T-helper 17 cell (primary cell): ENCODE measurements at places on chromosomes 1 and 21. TPM values are rescaled to one million over a fixed set of nuclear protein-coding genes. Genes with fewer than 3 reads are reported as not detected.

Gene KIRREL1
- total RNA-seq = not detected

Gene S100A16
- total RNA-seq = not detected

Gene SYT14
- not detected for total RNA-seq

Gene CHI3L1
- not detected for total RNA-seq

Gene ACKR1
- total RNA-seq = not detected

Gene ZBTB8A
- not detected for total RNA-seq

Gene PDC
- not detected for total RNA-seq

Gene S100A7
- total RNA-seq = not detected

Gene KRTAP13-3
- total RNA-seq = not detected

Gene ANKRD34A
- 0.70 TPM for total RNA-seq

Gene OR2T11
- not detected for total RNA-seq

Gene ZBTB21
- 110 TPM for total RNA-seq

Gene LCE6A
- not detected for total RNA-seq

Gene THEM5
- total RNA-seq = not detected

Gene EXO1
- 1.7 TPM for total RNA-seq

Gene APCS
- not detected for total RNA-seq

Gene HES4
- 10.5 TPM for total RNA-seq

Gene HFM1
- total RNA-seq = not detected

Gene TRPM2
- 26.1 TPM for total RNA-seq

Gene SLC45A3
- 0.80 TPM for total RNA-seq

Gene RIMS3
- 2.1 TPM for total RNA-seq

Gene C1orf226
- total RNA-seq = not detected

Gene IL24
- total RNA-seq = not detected

Gene FCRL6
- 0.27 TPM for total RNA-seq

Gene CZIB
- 28.7 TPM for total RNA-seq

Gene GIPC2
- not detected for total RNA-seq

Gene NECTIN4
- total RNA-seq = not detected
